ENCODE measurements at places on chromosomes 12 and 14. TPM values are rescaled to one million over a fixed set of nuclear protein-coding genes. Genes with fewer than 3 reads are reported as not detected.

LRP1-AS gene
- total RNA-seq, result not detected

PNP gene
- total RNA-seq, result 25.9 TPM

FOXN4 gene
- 0.61 TPM for total RNA-seq

PAPLN gene
- 2.8 TPM for total RNA-seq

TTC5 gene
- 37.4 TPM for total RNA-seq

TPH2 gene
- total RNA-seq, result 0.34 TPM

RD3L gene
- not detected for total RNA-seq

TMTC1 gene
- total RNA-seq, result 1.4 TPM

SYT1 gene
- 155 TPM for total RNA-seq

GPR84 gene
- total RNA-seq, result not detected

DNA sequence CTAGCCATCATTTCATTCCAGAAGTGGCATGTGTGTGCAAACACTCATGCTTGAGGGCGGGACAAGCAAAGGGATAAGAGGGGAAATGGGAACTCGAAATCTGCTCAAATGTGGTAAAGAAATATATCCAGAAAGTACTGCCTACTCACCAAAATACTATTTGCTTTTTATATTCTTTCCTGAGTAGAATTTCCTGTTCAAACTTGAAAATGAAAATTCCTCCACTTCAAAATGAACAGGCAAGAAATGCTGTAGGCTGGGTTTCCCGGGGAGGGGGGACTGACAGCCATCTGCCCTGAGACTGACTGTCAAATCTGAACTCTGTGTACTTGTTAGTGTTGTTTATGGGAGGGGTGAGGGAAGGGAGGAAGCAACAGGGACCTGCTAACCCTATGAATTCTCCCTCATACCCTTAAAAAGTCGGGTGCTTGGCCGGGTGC lies 34.6 kb downstream of the NTF3 start:
- H3K36me3 ChIP-seq, result no peaks in the 10 kb centered on the region
- peaks cover 6% of the 10 kb centered on the region for H3K4me1 ChIP-seq
- peaks cover 4% of the 10 kb centered on the region for H3K27me3 ChIP-seq
- H3K4me3 ChIP-seq, result no peak overlapping the region
- H3K27ac ChIP-seq, result no peak overlapping the region

DNA sequence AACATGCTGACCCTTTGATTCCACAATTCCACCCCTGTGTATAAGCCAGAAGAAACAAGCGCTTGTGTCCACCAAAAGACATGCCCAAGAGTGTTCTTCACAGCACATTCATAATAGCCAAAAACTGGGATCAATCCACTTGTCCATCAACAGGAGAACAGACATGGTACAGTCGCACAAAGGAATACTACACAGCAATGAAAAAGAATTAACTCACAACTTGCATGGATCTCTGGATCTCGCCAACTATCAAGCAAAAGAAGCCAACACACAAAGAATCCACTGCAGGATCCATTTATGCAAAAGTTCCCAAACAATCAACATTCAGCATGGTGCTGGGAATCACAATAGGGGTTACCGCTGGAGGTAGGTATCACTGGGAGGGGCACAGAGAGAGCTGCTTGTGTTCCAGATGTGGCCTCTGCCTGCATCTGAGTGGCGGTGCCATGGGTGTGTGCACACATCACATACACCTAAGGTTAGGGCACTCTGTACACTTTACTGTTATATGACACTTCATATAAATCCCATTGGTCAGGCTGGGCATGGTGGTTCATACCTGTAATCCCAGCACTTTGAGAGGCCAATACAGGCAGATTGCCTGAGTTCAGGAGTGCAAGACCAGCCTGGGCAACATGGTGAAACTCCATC lies 30.9 kb downstream of the CLMN start:
- H3K4me1 ChIP-seq, result peaks cover 11% of the 10 kb centered on the region
- DNase-seq, result no peak
- H3K27ac ChIP-seq, result no peak overlapping the region
- H3K4me3 ChIP-seq, result no peak overlapping the region
- H3K36me3 ChIP-seq, result peaks cover 18% of the 10 kb centered on the region

GRCh38 chr14:44812672-44813071 lies 149.1 kb downstream of the KLHL28 start:
- no peaks in the 10 kb centered on the region for H3K27me3 ChIP-seq
- no peaks in the 10 kb centered on the region for H3K36me3 ChIP-seq
- H3K4me3 ChIP-seq, result no peak overlapping the region
- no peak for DNase-seq
- H3K27ac ChIP-seq, result no peak overlapping the region

GRCh38 chr12:14937689-14938088 lies 648 bp downstream of the ERP27 start:
- peaks cover 4% of the 10 kb centered on the region for H3K4me1 ChIP-seq
- H3K36me3 ChIP-seq, result no peaks in the 10 kb centered on the region
- no peaks in the 10 kb centered on the region for H3K27me3 ChIP-seq

- no peak overlapping the region for H3K27ac ChIP-seq
- no peak overlapping the region for H3K4me3 ChIP-seq
- H3K36me3 ChIP-seq, result no peaks in the 10 kb centered on the region
- DNase-seq, result no peak
- H3K4me1 ChIP-seq, result peaks cover 2% of the 10 kb centered on the region
These were observed 6.7 kb upstream of the KCNH5 start for GRCh38 chr14:63051992-63052391.

- H3K4me3 ChIP-seq, result no peak overlapping the region
- H3K27me3 ChIP-seq, result peaks cover 6% of the 10 kb centered on the region
- no peaks in the 10 kb centered on the region for H3K36me3 ChIP-seq
- no peak overlapping the region for H3K27ac ChIP-seq
- no peak for DNase-seq
- H3K4me1 ChIP-seq, result peaks cover 10% of the 10 kb centered on the region
These were observed 50.6 kb downstream of the BCL11B start for GRCh38 chr14:99221445-99221844.
